Airway epithelial cell (primary cell): ENCODE measurements at places on chromosomes 13 and 19. TPM values are rescaled to one million over a fixed set of nuclear protein-coding genes. Genes with fewer than 3 reads are reported as not detected.

Gene TEX29
- not detected in 2 replicates for total RNA-seq

Gene C19orf18
- 0.28 TPM in 1 of 2 replicates, not detected in the other for total RNA-seq

Gene ZNF570
- total RNA-seq: 2.0 and 4.6 TPM in 2 replicates

Gene METTL21C
- total RNA-seq: not detected in 2 replicates

Gene DAND5
- 0.07 TPM in 1 of 2 replicates, not detected in the other for total RNA-seq

Gene OVOL3
- not detected in 2 replicates for total RNA-seq

Gene ZNF440
- total RNA-seq: 6.2 and 8.7 TPM in 2 replicates

Gene NTF4
- 5.6 and 6.5 TPM in 2 replicates for total RNA-seq

Gene MRPS31
- 18.8 and 20.2 TPM in 2 replicates for total RNA-seq

Gene ADPRHL1
- under 0.01 and 0.21 TPM in 2 replicates for total RNA-seq

Gene MED16
- total RNA-seq: 47.1 and 48.6 TPM in 2 replicates

Gene KCNJ14
- total RNA-seq: 0.05 and 0.42 TPM in 2 replicates

Gene ZNF808
- total RNA-seq: 3.8 and 4.7 TPM in 2 replicates

Gene ZNF724
- total RNA-seq: 5.0 and 6.3 TPM in 2 replicates

Gene ACER1
- total RNA-seq: not detected in 2 replicates

Gene SERPINE3
- not detected in 2 replicates for total RNA-seq
